ENCODE measurements at places on chromosomes 13 and 19.

DNA sequence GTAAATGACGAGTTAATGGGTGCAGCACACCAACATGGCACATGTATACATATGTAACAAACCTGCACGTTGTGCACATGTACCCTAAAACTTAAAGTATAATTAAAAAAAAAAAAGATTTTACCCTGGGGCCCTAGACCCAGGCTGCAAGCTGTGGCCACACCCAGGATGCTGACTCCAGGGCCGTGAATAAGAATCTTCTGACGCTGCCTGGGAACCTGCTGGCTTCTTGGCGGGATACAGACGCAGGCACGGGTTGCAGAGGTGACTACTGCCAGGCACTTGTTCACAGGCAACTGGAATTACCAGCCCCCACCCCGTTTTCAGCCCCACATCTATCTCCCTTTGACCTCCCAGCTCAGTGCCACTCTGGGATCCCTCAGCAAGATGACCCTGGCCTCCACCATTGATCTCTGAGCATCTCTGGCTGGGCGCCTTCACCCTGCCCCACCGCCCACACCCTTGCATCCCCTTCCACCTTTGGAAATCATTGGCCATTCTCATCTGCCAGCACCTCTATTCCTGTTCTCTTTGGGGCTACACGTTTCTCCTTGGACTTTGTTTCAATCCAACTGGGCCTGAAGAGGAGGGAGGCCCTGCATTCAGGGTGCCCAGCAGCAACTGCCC is 21.1 kb upstream of the CFAP97D2 start:
- DNase-seq: no peak

DNA sequence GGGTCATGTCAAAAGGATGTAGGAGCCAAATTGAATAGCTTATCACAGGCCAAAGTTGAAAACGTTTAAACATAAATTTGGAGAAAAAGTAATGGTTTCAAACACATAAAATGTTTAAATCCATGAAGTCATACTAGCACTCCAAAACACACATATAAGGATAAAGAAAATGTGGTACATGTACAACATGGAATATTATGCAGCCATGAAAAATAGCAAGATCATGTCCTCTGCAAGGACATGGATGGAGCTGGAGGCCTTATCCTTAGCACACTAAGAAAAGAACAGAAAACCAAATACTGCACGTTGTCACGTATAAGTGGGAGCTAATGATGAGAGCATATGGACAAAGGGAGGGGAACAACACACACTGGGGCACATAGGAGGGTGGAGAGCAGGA is 911.7 kb upstream of the PCDH20 start:
- DNase-seq: no peak

- no peak for DNase-seq
Observed at GRCh38 chr13:98839856-98840769, 87.6 kb upstream of the SLC15A1 start.

DNA sequence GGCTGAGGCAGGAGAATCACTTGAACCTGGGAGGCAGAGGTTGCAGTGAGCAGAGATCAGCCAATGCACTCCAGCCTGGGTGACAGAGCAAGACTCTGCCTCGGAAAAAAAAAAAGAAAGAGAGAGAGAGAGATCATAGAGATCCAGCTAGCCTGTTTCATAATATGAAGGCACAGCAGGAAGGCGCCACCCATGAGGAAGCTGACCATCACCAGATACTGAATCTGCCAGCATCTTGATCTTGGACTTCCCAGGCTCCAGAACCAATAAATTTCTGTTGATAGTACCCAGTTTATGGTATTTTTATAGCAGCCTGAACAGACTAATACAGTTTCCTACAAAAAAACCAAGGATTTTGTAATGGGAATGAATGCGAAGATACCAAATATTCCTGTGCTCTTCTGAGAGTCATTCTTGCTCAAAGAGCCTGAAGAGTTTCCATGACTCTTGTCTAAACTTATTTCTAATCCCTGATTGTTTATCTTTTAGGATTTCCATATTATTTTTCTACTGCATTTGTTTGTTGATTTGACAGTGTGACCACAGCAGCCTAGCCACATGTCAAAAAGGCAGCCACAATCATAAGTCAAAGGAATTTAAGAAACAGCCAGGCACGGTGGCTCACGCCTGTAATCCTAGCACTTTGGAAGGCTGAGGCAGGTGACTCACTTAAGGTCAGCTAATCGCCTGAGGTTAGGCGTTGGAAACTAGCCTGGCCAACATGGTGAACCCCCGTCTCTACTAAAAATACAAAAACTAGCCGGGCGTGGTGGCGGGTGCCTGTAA is 37.7 kb upstream of the PDCD5 start:
- no peak for DNase-seq

DNA sequence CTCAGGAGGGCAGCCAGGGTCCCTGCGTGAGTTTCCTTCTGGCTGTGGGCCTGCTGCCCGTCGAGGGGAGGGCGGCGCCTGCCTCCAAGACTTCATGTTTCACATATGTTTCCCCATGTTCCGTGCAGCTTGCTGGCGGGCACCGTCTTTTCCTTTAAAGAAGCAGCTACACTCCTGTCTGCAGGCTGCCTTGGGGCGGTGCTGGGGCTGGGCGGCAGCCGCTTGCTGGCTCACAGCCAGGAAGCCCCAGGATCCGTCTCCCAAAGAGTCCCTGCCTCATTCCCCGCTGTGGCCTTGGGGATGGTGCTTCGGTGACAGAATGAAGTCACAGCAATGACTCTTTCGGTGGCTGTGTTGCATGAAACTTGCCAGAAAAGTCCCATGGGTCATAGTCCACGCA is 24.9 kb downstream of the PIAS4 start:
- no peak for DNase-seq

DNA sequence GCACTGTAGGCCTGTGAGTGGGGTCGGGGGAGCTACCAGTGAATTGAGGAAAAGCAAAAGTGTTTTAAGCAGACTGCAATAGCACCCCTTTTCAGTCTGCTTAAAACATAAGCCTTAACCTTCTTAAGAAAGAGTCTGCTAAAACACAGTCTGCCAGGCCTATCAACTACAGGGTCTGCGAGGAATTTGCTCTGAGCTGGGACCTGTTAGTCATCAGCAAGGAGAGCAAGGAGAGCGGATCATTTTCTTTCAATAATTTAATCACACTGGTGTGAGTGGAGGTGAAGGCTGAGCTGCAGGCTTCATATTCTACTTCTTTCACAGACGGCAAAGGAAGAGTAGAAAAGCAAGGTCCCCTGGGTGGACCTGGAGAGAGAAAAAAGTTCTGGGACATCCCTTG is 342.7 kb downstream of the ENOX1 start:
- DNase-seq: no peak
